Calu3 (cell line): ENCODE measurements at places on chromosomes 6 and 20.

DNA sequence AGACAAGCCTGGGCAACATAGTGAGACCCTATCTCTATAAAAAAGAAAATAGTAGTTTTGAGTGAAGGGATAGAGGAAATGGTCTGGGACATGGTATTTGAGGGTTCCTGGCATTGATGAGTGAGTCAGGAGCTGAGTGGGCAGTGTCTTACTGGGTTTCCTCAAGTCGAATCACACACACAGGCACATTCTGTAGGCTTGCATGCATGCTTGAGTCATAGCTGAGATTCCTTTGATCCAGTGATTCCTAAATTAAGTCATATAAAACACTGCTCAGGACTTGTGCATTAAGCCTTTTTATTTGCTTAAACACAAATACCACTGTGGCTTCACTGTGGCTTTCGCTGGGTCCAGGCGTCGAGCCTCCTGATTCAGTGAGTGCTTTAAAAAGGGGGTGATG lies 71.8 kb upstream of the TMEM181 start:
- no peak for DNase-seq

DNA sequence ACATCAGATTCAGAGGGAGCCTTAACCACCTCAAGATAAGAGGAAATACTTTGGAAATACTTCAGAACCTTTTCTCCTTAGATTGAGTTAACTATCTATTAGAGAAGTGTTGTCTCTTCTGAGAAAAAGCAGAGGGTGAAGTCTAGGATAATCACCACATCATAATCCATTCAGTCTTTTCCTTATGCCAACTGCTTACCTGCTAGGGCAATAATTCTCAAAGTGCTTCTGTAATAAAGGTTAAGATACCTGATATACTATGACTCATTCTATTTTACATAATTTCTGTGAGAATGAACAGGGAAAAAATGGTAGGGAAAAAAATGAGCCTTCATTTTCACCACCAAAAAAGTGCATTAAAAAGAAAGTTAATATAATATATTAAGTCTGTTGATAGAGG lies 70.1 kb upstream of the LOC128125822 start:
- DNase-seq = no peak

- no peak for DNase-seq
Measured at GRCh38 chr6:25685896-25686295, 33.9 kb downstream of the SCGN start.

DNA sequence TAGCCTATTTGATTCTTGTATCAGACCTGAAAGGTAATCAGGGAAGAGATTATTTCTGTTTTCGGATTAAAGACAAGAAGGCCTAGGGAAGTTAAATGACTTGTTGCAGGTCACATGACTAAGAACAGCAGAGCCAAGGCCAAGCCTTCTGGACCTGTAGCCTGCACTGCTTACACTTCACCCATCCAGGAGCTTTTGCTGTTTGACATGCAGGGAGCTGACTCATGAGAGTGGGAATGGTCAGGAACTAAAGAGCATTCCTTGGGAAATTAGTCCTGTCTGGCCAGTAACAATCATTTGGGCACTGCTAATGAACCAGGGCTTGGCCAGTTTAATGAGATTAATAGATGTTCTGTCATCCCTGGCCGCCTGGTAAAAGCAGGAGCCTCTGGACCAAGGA lies 46.8 kb downstream of the EIF2S2 start:
- DNase-seq = no peak

DNA sequence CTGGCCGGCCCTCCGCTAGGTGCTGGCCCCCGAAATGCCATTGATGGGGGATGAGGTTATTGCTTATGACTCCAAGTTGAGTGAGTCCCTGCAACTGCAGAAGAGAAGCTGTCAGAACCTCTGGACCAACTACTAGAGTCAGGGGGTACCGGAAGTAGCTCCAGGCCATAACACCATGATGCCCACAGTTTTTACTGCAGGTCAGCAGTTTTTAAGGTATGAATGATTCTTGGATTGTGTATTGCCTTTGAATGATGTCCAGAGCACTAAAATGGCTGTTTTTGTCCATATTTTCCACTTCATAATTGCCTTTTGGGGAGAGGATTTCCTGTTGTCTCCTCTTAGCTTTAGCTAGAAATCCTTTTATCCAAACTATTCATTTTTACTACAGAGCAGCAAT lies 148.4 kb downstream of the PDE10A start:
- DNase-seq = no peak
